ENCODE measurements at places on chromosomes 12 and 14.

DNA sequence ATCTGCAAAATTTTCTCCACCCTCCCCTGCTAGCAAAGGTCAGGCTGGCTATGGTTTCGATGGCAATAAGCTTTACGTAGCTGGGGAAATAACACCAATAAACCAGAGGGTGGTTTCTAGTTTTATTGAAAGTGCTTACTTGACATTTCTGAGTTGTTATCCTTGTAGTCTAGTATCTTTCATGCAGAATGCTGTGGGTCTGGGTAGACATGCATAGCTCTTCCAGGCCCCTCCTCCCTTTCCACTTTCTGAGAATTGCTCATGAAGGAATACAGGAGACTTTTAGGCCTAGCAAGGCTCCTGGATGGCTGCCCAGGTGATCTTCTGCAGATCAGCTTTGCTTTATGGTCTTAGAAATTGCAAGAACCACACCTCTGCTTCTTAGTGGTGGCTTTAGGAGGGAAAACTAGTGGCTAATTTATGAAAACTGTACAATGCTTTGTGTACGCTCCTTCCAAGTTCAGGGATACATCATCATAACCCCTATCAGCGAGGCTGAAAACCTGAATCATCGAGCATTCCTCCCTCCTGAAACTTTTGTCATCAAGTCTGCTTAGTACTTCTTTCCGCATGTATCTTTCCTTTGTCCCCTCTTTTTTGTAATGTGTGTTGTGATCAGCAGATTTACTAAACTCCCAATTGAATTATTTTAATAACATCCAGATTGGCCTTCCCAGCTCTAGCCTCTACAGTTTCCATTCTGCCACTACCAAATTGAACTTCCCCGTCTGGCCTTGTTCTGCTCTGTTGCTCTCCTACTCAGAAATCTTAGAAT lies 473.0 kb downstream of the RAD51B start:
- no peak for ATAC-seq

GRCh38 chr12:119902084-119902509 lies 25.0 kb upstream of the CIT start:
- peak; percentile 75 for ATAC-seq

- ATAC-seq: no peak
Observed at GRCh38 chr14:40983604-40984003, 623.1 kb upstream of the LRFN5 start.

GRCh38 chr12:3720772-3721171 lies 32.1 kb downstream of the CRACR2A start:
- ATAC-seq: no peak

DNA sequence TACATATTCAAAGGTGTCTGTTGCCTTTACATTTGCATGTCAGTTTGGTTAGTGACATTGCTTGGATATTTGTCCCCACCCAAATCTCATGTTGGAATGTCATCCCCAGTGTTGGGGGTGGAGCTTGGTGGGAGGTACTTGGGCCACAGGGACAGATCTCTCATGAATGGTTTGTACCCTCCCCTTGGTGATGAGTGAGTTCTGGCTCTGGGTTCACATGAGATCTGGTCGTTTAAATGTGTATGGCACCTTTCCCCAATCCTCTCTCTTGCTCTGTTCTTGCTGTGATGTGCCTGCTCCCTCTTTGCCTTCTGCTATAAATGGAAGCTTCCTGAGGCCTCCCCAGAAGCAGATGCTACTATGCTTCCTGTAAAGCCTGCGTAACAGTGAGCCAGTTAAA lies 207.9 kb upstream of the DIO3 start:
- no peak for ATAC-seq

DNA sequence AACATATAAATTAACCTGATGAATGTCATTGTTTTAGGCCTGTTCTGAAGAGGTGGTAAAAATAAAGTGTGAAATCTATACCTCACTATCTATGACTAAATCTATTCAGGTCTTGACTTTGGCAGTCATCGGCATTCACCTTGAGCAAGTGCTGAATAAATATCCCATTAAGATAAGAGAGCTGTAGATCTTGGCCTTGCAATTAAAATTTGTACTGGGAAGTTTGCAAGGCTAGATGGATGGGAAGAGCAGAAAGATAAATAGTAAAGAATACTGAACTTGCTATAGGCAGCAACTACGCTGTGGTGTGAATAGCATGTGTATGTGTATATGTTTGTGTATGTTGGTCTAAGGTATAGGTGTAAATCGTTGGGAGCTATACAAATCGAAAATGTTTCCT lies 325.9 kb upstream of the PRICKLE1 start:
- ATAC-seq: no peak

- ATAC-seq: peak; percentile 49
Observed at GRCh38 chr14:61927520-61927919, 165.3 kb downstream of the SNAPC1 start.

DNA sequence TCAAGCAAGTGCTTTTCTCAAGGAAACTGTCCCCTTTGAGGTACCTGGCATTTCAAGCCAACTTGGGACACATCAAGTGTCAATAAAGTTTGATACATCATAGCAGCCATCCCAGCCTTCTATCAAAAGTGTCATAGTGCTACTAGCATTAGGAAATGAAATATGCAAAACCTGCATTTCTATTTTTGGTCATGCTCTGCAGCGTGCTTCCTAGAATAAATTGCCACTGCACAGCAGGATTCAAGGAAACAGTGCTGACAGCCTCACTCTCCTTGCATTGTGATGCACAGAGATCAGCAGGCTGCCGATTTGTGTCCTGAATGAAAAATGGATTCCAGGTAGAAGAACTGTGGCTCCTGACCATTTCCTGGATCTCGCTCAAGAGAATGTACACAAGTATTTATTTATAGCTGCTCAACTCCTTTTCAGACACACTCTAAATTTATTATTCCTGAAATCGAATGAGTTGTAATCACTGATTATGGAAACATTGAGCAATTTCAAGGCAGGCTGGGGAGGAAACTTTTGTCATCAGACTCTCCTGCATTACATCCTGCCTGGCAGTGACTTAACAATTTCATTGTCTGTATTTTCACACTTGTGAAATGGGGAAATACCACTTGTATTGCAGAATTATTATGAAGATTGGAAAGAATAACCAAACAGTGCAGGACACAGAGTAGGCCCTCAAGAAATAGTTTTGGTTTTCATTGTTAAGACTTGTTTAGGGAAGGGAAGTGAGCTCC lies 120.9 kb downstream of the SLC38A6 start:
- peak; percentile 19 for ATAC-seq

DNA sequence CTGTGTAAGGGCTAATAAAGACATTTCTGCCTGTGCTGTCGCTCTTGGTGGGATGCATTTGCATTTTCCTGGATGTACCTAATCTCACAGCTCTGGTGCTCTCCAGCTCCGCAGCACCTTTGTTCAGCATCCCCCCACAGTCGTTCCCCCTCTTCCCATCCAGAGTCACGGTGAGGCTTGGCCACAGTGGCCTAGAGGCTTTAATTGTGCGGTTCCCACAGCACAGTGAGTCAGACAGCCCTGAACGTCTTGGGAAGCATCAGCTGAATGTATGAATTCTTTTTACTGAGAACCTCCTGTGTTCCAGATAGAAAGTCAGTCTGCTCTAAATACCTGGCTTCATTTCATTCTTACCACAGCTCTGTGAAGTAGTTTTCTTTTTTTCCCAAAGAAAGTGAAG lies 28.7 kb downstream of the MLXIP start:
- ATAC-seq: no peak

- ATAC-seq: no peak
Observed at GRCh38 chr14:53875324-53875897, 81.2 kb downstream of the BMP4 start.

- ATAC-seq: peak; percentile 28
Observed at GRCh38 chr12:96514328-96514727, 25.0 kb downstream of the CFAP54 start.

DNA sequence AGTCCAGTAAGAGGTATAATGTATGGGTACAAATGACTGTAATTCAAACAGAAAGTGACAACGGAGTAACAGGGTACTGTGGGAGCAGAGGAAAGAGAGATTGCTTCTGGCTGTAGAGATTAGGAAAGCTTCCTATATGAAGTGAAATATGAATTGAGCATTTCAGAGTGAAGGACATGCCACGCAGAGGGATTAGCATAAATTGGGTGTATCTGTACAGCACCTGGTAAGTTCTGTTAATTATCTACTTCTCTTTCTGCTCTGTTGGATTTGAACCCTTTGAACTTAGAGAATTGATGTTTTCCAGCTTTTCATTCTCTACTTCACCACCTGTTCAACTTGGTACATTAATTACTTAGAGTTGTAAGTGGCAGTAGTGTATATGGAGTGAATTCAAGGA lies 8.8 kb downstream of the STK38L start:
- ATAC-seq: no peak

GRCh38 chr12:48032597-48032996 lies 28.3 kb upstream of the COL2A1 start:
- no peak for ATAC-seq

DNA sequence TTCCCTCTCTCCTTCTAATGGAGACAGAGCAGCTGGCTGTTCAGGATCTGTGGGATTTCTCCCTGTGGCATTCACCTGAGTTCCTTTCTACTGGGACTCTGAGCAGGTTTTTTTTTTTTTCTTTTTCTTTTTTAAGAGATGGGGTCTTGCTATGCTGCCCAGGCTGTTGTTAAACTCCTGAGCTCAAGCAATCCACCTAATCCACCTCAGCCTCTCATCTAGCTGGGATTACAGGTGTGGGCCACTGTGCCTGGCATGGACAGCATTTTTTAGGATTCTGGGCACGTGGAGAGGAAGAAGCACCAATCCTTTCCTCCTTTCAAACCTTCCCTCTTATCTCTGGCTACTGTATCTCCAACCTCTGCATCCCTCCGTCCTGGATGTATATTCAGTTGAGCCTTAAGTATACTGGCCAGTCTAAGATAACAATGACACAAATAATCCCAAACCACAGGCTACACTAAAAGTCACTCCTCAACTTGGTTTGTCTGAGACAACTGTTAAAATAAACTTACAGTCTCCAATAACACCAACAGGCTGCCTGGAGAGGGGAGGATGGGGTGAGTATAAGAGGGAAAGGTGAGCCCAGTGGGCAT lies 16.4 kb upstream of the CELA1 start:
- ATAC-seq: no peak

- ATAC-seq: no peak
Observed at GRCh38 chr14:77306851-77307496, 13.7 kb downstream of the POMT2 start.

DNA sequence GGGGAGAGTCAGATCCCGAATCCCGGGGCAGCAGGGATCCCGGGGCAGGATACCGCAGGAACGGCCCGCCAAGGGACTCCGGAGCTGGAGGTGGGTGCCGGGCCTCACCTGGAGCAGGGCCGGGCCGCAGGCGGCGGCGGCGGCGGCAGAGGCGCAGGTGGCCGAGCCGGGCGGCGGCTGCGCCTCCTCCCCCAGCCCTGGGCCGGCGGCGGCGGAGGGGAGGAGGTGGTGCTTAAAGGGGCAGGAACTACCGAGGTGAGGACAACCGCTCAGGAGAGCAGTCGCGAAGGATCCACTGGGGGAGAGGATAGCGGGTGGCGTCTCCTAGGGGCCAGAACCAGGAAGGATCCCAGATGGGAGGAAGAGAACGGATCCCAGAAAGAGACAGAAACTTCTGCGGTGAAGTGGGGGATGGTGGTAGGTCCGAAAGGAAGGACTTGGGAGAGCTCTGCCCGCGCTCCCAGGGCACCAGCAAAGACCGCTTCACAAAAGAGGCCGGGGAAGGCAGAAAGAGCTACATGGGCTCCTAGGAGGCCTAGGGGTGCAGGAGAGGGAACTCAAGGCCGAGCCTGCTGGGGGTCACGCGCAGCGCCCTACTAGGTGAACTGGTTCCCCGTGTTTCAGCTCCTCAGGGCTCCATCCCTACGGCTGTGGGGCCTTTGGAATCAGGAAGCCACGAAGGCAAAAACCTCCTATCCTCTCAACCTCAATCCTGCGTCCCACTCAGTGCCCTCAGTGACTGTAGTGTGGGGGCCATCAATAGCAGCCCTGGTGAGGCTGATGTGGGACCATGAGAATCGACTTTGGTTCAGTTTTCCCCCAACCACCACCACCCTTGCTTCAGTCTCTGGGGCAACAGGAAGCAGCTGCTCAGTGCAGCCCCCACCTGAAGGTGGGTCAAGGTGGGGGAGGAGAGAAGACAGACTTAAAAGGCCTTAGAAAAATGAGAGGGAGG lies 5.0 kb upstream of the BAZ2A start:
- peak; percentile 64 for ATAC-seq

DNA sequence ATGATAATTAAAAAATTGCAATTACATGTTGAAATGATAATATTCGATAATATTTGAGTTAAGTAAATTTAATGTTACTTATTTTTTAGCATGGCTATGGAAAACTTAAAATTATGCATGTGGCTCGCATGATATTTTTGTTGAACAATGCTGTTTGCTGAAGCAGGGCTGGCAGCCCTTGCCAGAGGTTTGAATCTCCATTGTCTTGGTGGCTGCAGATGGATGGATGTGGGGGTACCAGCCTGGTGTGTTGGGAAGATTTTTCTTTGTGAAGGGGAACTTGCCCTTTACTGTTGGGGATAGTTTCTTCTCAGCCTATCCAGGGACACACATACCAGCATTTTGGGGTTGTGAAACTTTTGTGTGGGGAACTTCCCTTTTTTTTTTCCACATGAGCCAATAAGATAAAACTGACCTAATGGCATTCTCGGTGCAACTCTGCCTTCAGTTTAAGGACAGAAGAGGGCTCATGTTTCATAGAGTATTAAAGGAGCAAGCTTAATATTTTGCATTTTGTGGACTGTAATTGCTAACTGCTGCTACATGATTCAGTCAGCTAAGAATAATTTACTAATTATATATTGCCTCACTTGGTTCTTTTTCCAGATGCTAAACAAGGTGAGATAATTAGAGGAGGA lies 8.8 kb downstream of the RASSF3 start:
- peak; percentile 23 for ATAC-seq

Data from esophagus mucosa (tissue), 1 donor.